ENCODE measurements at places on chromosomes 1 and 21.

GRCh38 chr1:185325413-185325812, 8.4 kb upstream of the IVNS1ABP start:
- DNase-seq, result no peak

DNA sequence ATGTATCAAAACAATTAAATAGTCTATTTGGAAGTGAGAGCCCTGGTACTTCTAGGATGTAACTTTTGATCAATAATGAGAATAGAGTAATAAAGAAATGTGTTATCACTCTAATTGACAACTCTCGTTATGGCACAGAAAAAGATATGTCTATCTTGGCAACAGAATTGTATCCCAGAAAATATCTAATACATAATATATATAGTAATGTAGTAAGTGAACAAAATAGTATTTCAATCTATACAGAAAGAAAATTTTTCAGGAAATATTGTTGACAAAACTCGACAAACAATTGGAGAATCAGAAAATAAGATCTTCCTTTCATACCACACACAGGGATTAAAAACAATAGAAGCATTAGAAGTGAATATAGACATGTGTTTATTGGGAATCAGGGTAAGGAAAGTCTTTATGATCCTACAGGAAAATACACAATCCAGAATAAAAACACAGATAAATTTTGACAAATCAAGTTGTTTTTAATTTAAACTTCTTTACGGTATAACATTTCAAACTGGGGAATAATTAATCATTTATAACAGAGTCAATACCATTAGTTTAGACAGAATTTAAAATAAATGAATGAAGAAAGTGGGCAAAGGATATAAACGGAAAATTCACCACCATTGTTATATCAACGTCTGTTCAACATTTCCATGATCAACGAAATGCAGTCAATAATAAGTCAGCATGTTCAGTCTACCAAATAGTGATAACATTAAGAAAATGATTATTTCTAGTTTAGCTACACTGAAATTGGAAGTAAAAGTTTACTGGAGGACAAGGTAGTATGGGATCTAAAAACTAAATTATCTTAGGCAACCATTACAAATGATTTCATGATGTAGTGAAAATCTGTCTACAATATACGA, 1526.5 kb upstream of the TPTE start:
- DNase-seq, result no peak

- DNase-seq, result no peak
These were observed 12.4 kb upstream of the BCAR3 start for GRCh38 chr1:93694039-93694438.

DNA sequence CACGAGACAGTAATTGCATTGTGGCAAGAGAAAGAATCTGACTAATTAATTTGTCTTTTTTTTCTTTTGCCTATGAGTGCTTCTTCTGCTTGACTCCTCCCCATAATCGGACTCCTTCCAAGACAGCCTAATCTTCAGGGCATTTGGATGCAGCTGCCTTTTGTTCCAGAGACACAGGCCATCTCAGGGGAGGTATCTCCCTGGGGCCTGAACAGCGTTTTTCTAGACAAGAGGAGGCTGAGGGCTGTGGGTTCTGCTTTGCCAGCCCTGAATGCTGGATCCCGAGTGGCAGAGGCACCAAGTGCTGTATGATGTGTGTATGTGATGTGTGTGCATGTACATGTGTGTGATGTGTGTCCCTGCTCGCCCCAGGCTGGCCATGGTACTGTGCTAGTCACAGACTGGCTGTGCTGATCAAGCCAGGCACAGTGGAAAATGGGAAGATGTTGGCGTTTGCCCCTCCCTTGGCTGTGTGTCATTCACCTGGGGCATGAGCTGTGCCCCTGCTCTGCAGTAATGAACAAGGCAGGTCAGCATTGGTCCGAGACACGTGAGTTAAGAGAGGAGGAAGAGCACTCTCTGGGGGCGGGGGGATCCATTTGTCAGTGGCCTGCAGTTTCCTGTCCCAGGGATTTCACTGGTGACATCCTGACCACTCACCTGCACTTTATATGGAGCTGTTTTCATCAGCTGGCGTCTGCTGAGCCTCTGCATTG, 77.2 kb downstream of the ADARB1 start:
- no peak for DNase-seq

DNA sequence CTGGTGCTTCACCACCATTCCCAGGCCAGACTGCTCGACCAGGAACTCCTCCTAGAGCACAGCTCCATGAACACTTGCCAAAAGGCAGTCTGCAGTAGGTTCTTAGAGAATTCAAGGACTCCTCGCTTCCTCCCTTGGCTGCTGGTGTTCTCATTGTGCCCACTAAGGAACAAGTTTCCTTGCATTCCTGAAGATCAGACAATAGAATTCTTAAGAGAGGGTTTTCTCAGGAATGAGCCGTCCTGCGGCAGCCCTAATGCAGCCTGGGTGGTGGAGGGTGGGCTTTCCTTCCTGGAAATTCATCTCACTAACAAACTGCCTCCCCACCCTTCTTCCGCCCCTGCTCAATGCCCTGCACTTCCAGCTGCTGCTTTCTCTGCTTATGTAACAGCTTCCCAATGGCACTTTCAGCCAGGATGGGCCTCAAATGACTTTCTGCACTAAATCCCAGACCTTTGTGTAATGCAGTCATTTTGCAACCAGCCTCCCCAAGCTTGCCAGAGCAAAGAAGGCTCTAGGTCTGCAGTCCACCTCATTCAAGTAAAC, 287.9 kb downstream of the PLPP3 start:
- DNase-seq, result no peak

GRCh38 chr1:3428899-3429298, 25.6 kb upstream of the ARHGEF16 start:
- DNase-seq, result no peak

- DNase-seq, result peak; percentile 38
These were observed 72.9 kb downstream of the RPS6KA1 start for GRCh38 chr1:26602378-26602959.

DNA sequence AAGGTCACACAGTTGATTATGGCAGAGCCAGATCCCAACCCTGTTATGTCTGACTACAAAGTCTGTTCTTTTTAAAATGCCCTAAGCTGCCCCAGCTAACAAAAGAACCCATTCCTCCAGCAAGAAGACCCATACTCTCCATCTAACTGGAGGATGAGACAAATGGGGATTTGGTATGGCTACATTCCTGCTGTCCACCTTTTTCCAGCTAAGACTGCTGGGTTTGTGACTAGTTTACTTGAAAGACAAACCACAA, 112.8 kb downstream of the KIAA0319L start:
- no peak for DNase-seq

- DNase-seq, result peak; percentile 93
These were observed 57.5 kb downstream of the GLIS1 start for GRCh38 chr1:53681351-53681976.

- DNase-seq, result no peak
These were observed 9.9 kb upstream of the TSNAX start for GRCh38 chr1:231518485-231519034.

GRCh38 chr1:244773513-244773912, 61.9 kb upstream of the COX20 start:
- DNase-seq, result no peak

- no peak for DNase-seq
These were observed 137.4 kb downstream of the SYT2 start for GRCh38 chr1:202572867-202573266.

DNA sequence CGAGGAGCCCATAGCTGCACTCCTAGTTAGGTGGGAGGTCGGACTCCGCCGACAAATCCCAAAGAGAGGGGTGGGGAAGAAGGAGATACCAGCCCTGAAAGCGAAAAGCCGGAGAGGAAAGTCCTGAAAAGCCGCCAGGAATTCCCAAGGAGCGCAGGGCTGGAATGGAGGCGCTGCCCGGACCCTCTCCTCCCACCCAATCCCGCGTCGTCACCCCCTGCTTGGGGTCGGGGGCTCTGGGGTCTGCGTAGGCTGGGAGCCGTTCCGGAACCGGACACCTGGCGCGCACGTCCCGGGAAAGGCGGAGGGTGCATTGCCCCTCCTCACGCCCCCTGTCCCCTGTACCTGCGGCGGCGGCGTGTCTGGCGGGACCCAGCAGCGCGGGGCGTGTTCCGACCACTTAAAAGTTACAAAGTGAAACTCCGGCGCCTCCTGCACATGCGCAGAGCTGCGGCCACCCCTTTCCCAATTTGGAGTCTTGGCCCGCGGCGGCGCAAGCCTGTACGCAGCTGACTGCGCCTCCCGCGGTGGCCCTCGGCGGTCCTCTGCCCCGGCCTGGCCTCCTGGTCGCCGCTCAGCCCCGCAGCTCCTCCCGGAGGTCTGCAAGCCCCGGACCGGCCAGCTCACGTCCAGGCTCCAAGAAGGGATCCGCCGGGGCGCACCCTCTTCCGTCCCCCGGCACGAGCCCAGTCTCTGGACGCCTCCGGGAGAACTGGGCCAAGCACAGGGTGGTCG, at the start of gene TMEM63A:
Gene TMEM63A (minus strand): TSS at position 422 of the 735 bp plus-strand sequence. CDS start 4,800 bp downstream, outside the sequence.
- peak; percentile 27 for DNase-seq

DNA sequence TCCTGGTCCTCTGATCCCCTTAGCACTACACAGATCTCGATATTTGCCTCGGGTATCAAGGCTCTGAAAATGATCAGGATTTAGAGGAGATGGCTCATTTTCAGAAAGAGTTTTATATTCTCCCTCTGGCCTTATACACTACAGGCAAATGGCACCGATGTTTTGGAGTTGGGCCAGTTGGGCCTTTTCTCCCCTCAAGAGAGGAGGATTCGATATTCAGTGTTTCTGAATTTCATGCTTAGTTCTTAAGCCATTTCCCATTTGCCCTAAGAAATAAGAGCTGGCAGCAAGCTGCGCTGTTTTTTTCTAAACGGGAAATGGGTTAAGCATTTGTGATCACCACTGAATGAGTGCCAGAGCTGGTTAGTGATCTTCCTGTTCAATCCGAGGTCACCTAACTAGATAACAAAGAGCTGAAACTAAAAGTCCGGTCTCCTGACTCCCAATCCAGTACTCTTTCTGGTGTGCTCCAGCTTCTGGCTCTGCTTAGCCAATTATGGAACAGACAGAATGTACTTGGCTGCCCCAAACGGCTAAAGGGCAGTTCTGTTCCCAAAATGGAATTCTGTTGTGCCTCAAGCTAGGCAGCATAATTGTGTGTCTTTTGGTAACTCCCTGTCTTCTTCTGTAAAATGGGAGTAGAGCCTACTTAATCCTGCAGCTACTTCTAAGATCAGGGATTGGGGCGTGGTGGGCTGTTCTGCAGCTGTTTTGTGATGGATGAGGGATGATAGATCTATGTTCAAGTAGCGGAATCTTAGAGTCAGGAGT, 1.2 kb upstream of the CPT2 start:
- no peak for DNase-seq

- no peak for DNase-seq
These were observed 1.8 kb downstream of the VANGL2 start for GRCh38 chr1:160402001-160402795.

GRCh38 chr1:23069149-23069548, 49.9 kb downstream of the KDM1A start:
- no peak for DNase-seq

GRCh38 chr1:6582370-6582769, 2.6 kb downstream of the ZBTB48 start:
- no peak for DNase-seq

DNA sequence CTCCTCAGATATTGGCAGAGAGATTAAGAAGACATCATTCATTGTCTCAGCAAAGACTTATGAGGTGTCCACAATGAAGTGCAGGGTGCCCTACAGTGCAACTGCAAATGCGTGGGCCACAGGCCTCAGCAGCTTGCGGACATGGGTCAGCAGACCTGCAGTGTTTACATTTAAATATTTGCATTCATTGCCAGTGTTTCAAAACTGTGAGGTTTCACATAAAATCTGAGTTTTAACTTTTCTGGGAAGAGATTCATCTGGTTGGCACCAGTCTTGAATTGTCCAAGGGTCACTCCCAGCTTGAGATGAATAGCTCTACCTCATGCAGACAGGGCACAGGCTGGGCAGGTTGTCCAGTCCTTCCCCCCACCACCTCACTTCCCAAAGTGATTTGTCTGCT, 286.8 kb upstream of the DUSP10 start:
- DNase-seq, result no peak

- DNase-seq, result no peak
These were observed 2.8 kb upstream of the C1orf162 start for GRCh38 chr1:111471012-111471411.

GRCh38 chr1:16187748-16188401, 24.6 kb downstream of the ARHGEF19 start:
- DNase-seq, result peak; percentile 61

DNA sequence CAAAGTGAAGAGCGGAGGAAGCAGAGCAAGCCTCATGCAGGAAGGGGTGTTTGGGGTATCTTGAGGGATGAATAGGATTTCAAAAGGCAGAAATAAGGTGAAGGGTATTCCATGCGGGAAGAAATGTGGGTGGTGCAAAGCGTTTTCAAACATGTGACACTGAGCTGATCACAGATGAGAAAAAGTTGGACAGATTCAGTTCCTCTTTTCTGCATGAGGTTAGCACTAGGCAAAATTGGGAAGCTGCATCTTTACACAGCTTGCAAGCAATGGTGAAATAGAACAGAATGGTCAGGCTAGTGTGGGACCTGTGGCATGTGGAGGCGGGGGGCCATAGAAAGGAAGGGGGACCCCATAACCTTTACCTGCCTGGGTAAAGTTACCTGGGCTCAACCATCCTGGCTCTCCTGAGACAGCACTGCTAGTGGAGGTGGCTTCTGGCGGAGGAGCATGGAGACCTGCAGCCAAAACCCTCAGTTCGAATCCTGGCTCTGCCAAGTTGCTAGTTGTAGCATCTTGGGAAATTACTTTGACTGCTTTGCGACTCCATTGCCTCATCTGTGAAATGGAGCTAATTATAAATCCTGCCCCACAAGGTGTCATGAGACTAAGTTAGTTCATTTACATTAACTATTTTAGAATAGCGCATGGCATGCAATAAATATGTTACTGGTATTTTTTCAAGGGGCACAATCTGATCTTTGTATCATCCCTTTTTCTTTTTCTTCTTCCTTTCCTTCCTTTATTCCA, 16.4 kb downstream of the KCNA10 start:
- no peak for DNase-seq

- DNase-seq, result no peak
These were observed 46.0 kb upstream of the GUCA2A start for GRCh38 chr1:42210421-42211133.

DNA sequence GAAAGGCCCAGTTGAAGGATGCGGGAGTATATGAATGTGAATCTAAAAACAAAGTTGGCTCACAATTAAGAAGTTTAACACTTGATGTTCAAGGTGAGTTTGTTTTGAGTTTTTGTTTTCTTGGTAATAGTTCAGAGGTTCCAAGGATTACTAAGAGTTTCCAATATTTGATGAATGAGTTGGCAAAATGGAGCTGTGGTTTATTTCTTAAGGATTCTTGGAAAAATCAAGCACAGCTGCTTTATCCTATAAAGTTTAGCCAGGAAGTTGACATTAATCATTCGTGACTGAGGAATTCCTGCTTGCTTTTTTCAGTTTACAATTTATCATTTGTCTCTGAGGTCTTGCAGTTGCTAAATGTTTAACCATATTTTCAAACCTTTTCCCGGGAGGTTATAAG, 15.1 kb downstream of the VCAM1 start:
- DNase-seq, result no peak

- no peak for DNase-seq
These were observed 158.2 kb upstream of the KLHDC7A start for GRCh38 chr1:18322368-18323032.
